ENCODE measurements at places on chromosomes 6 and 20.
A peak's percentile ranks its signal among the peaks of the same experiment; 100 is the strongest.

GRCh38 chr20:39879296-39879695 is 809.7 kb downstream of the MAFB start:
- DNase-seq: no peak

- DNase-seq: no peak
These were observed 415.6 kb downstream of the GJA1 start for GRCh38 chr6:121851056-121851455.

- DNase-seq: no peak
These were observed at the start of gene OXT for GRCh38 chr20:3071610-3072529. Gene OXT, plus strand, starts transcription at chr20:3071620. Its CDS starts 36 bp downstream, at chr20:3071656.

- DNase-seq: peak; percentile 21
These were observed 160.6 kb downstream of the TMEM200A start for GRCh38 chr6:130526466-130526865.

DNA sequence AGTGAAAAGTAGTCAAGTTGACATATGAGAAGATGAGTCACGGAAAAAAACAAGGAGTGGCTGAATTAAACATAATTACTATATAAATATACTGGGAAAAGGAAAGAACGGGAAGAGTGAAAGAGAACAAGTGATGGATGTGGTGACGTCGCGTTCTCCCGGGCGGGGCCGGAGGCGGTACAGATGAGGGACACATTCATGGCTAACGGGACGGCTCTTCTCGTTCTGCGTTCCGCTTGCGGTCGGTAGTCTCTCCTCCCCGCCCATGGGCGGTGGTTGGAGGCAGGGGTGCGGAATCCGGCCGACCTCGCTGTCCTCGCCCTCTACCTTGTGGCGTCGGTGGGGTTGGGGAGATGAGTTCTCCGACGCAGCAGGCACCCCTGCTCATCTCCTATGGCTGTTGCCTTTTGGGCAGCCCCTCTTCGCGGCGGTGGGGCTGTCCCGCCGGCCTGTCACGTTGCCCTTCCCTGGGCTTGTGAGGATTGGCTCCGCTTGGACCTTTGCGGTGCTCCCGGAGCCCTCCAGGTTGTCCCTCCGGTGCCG is 22.5 kb downstream of the HLA-G start:
- DNase-seq: no peak

GRCh38 chr6:134093007-134093573 is 40.7 kb upstream of the SLC2A12 start:
- DNase-seq: peak; percentile 43

- peak; percentile 12 for DNase-seq
These were observed 696 bp upstream of the SIRPA start for GRCh38 chr20:1894471-1894950.

DNA sequence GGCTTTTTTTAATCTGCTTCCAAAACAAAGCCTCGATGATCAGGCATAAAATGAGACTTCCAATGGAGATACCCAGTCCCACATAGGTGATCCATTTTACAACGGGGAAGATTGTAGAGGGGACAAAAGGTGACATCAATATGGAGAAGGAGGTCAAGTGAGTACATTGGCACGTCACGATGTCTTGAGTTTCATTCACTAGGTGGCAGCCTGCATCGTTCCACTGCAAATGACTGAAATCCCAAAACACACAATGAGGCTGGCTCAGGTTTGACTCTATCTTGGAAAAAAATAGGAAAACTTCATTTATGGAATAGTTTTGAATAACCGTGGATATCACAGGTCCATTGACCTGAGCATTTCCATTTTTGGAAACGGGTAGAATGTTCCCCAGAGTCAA is 32.5 kb downstream of the ADGRF1 start:
- DNase-seq: no peak

DNA sequence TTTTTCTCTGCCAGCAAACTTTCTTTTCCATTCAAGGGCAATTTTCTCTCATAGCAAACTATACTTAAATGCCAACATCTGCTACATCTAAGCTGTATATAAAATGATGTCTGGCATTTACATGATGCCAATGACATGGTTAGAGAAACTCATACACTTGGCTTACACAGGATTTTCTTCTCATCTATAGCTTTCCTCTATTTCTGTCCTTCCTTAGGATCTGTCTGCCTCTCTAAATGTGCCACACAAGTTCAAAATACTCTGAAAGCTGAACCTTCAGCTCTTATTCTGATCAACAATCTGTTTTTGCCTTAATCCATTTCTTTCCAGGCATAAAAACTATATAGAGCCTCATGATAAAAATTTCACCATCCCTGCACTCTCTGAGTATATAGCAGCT is 290.9 kb upstream of the RNF217 start:
- DNase-seq: no peak

- no peak for DNase-seq
These were observed 33.0 kb upstream of the ME1 start for GRCh38 chr6:83463886-83464285.

DNA sequence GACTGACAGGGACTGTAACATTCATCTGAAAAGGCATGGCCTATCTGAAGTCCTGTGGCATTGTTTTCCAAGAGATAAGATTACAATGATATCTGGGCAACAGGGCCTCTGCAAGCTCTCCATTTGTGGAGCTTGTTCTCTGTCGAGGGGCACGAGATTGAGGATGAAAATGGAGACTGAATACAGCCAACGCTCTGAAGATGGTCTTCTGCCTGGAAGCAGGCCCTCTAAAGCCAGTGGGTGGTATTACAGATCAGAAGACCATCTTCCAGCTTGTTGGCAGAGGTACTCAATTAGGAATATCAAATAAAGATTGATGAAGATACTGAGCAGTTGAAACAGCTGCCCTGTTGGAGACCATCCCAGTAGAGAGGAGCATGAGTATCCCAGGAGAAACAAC is 288.2 kb downstream of the CENPW start:
- DNase-seq: peak; percentile 23

- peak; percentile 34 for DNase-seq
These were observed 572 bp upstream of the ZDHHC14 start for GRCh38 chr6:157380458-157380778.

DNA sequence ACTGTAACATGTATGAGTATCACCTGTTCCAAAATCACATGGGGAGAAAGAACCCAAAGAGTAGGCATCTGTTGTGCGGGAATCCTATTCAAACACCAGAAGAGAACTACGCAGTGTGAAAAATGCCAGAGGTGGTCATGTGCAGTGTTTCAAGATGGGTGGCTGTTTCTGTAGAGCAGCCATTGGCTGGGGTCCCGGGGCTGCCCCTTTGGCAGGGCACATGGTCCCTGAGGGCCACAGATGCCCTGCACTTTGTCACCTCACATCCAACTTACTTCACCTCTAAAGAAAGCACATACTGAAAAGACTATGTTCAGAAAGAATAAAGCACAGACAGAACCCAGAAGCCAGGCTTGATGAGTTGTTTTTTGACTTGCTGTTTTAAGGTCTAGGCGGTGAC is 12.3 kb downstream of the MTCH1 start:
- no peak for DNase-seq

DNA sequence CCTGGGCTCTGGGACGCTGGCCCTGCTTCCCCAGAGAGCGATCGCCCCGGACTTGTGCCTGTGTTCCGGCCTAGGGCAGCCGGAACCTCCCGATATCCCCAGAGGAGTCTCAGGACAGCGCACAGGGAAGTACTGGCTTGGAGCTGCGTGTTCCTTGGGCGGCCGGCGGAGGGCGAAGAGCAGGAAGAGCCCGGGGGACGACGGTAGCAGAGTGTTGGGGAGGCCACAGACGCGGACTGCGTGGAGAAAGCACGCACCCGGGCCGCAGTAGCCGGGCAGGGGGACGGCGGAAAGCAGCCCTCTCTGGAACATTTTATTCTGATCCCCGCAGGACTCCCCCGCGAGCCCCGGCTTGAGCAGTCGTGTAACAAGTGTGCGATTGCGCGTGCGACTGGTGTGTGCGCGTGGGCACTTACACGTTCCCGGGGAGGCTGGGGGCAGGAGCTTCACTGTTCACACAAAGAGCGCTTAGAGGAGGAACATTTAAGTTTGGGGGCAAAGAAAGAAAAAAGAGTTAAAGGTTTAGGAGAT is 36.1 kb downstream of the NCR2 start:
- no peak for DNase-seq

DNA sequence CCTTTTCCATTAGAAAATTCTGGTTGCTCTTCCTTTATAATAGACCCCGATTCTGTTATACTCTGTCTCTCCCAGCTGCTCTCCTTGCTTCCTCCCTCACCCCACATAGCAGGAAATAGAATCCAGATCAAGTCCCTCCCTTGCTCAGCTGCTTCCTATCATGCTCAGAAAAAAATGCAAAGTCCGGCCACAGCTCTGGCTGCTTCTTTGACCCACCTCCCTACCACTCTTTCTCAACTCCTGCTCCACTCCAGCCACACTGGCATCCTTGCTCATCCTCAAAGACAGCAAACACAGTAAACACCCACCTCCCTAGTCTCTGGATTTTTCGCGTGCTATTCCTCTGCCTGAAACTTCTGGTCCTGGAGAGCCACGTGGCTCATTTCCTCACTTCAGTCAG is 9.1 kb upstream of the SLC22A16 start:
- no peak for DNase-seq

DNA sequence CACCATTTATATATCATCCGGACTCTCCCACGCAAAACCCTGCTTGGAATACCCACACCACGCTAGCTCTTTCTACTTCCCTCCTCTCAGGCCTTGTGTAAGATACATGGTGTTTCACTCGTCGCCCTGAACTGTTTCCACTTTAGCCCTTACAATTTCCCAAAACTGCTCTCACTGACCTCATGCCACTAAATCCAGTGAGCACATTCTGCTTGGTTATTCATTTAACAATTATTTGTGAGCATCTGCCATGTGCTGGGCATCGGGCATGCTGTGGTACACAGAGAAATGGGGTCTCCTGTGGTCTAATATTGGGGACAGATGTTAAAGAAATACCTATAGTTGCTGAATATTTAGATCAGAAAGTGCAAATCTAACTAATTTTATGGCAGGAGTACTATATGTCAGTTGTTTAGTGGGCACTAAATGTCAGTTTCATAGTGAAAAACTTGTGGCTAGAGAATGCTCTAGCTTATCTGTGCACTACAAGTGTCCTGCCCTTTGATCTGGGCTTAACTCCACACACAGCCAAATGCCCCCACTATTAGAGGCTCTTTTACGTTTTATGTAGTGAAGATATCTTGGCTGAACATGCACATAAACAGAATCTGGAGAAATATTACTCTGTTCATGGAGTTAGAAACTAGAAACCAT is 41.0 kb downstream of the PLEKHG1 start:
- DNase-seq: peak; percentile 50

DNA sequence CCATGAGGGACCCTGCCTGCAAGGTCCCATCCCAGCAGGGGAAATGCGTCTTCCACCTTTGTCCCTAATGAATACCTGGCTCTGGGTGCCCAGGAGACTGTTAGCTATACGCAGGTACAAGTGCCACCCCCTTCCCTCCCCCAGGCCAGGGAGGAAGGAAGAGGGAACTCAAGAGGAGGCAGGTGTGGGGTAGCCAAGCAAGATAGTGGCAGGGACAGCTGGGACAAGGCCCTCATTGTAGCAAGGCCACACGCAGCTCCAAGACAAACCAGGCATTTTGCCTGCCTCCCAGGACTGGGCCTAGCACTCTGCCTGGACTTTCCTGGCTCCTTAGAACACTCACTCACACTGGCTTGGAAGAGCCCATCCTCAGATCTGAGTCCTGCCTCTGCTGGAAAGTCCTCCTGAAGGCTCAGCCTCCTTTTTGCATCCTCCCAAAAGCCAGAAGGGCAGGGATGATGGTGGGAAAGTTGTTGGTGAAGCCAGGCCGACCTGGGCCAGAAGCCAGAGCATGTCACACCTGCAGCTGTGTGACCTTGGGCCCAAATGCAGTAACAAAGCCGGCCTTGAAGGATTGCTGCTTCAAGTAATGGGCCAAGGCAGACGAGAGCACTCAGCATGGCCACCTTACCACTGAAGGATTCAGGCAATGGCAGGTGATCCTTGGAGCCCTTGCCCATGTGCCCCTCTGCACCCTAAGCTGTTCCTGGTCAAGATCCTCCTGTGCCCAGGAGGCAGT is 27.7 kb downstream of the SNPH start:
- DNase-seq: no peak

GRCh38 chr6:146265056-146265455 is 236.2 kb downstream of the GRM1 start:
- no peak for DNase-seq

GRCh38 chr6:80544976-80545722 is 438.7 kb downstream of the BCKDHB start:
- DNase-seq: no peak

GRCh38 chr6:22826961-22827360 is 257.6 kb downstream of the HDGFL1 start:
- DNase-seq: no peak

DNA sequence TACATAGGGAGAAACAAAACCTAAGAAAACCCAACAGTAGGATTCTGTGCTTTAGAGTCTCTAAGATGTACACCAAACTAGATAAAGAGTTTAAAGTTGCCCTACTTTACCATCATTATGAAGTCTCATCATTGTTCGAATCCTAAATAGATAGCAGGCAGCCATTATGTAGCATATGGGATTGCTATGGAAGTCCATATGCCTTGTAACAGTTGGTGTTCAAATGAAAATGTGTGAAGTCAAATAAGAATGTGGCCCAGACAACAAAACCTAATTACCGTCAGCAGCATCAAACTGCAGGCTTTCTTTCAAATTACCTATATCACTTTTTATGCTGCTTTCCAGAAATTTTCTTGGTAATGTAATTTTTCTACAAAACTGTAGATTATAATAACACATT is 1380.1 kb downstream of the GRIK2 start:
- DNase-seq: no peak

DNA sequence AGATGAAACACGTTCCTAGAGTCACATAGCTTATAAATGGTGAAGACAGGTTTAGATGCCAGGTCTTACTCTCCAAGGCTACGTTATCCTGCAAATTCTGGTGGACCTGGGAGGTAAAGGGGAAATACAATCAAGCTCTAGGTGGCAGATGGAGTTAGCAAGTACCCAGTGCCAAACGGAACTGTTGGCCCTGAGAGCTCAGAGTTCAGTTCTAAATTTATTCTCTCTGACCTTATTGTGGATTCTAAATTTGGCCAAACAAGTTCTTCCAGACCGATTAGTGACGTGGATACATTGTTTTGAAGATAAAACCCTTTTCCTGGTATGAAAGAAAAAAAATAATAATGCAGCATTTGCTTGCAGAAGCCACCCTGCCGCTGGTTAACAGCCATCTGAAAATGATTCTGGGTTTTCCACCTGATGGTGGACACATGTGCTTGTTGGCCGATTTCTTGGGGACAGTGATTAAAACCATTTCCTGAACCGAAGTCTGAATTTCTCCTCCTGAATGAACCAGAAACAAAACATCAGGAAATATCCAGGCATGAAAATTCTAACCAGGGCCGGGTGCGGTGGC is 32.5 kb downstream of the RIPOR3 start:
- DNase-seq: no peak

- no peak for DNase-seq
These were observed 95.0 kb downstream of the LRFN2 start for GRCh38 chr6:40492187-40492586.

GRCh38 chr6:41176189-41176588 is 13.3 kb upstream of the TREM2 start:
- no peak for DNase-seq

Measured in GM12865 (cell line).